Activated naive CD4-positive, alpha-beta T cell treated with anti-CD3 and anti-CD28 coated beads for 36 hours (primary cell): ENCODE measurements at places on chromosomes 1 and 21. TPM values are rescaled to one million over a fixed set of nuclear protein-coding genes. Genes with fewer than 3 reads are reported as not detected.

GRCh38 chr1:179968994-179969919 is 14.6 kb downstream of the CEP350 start:
- peaks cover 18% of the 10 kb centered on the region for H3K36me3 ChIP-seq
- peaks cover 53% of the 10 kb centered on the region for H3K4me1 ChIP-seq
- no peak overlapping the region for H3K27ac ChIP-seq
- no peaks in the 10 kb centered on the region for H3K27me3 ChIP-seq
- H3K4me3 ChIP-seq: no peak overlapping the region

DNA sequence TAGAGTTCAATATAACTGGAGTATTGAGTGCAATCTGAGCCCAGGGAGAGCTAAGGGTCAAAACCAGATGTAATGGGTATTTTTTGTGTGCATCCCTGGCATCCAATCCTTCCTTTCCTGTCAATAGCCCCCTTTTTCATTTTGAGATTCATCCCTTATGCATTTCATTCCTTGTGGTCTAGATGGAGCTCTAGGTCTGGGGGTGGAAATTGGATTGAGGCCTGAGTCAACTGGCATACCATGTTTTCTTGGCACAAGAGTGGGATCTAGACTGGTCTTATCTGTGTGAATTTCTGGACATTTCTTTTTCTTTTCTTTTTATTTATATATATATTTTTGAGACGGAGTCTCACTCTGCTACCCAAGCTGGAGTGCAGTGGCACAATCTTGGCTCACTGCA is 67.3 kb upstream of the RAB3GAP2 start:
- H3K4me1 ChIP-seq: no peaks in the 10 kb centered on the region
- no peaks in the 10 kb centered on the region for H3K27me3 ChIP-seq
- no peak overlapping the region for H3K4me3 ChIP-seq
- no peak for DNase-seq
- no peak overlapping the region for H3K27ac ChIP-seq

DNA sequence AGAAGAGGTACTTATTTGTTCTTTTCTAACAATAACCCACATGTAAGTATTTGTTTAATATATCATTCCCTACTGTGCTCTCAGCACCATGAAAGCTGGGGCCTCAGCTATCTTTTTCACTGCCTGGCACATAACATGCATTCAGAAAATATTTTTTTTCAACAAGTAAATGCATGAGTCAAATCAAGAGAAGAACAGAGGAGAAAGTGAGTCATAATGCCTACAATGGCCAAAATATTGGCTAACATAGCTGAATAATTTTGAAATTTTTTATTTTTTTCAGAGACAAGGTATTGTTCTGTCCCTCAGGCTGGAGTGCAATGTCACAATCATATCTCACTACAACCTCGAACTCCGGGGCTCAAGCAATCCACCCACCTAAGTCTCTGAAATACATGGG is 252.2 kb upstream of the ADAMTS5 start:
- H3K4me3 ChIP-seq: no peak overlapping the region
- no peaks in the 10 kb centered on the region for H3K36me3 ChIP-seq

The TRNAU1AP gene
- total RNA-seq: 39.4 TPM

DNA sequence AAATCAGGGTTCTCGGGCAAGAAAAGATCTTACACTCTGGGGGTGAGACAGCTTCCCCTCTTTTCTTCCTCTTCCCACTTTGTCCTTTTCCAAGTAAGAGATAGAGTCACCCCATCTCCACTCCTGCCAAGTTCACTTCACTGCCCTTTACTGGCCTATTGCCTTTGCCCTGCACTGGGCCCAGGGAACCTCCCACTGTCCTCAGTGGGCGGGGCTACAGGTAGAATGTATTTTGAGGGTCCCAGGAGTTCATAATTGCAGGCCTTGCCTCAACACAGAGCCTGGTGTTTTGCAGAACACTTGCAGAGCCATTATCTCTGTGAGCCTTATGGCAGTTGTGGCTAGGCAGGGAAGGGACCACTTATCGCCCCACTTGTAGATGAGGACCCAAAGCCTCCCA is 3.3 kb downstream of the AMPD2 start:
- no peak for DNase-seq
- peaks cover 10% of the 10 kb centered on the region for H3K36me3 ChIP-seq
- H3K4me1 ChIP-seq: peaks cover 38% of the 10 kb centered on the region
- peak overlapping the region; percentile 39 for H3K27ac ChIP-seq
- peak overlapping the region; percentile 18 for H3K4me3 ChIP-seq

DNA sequence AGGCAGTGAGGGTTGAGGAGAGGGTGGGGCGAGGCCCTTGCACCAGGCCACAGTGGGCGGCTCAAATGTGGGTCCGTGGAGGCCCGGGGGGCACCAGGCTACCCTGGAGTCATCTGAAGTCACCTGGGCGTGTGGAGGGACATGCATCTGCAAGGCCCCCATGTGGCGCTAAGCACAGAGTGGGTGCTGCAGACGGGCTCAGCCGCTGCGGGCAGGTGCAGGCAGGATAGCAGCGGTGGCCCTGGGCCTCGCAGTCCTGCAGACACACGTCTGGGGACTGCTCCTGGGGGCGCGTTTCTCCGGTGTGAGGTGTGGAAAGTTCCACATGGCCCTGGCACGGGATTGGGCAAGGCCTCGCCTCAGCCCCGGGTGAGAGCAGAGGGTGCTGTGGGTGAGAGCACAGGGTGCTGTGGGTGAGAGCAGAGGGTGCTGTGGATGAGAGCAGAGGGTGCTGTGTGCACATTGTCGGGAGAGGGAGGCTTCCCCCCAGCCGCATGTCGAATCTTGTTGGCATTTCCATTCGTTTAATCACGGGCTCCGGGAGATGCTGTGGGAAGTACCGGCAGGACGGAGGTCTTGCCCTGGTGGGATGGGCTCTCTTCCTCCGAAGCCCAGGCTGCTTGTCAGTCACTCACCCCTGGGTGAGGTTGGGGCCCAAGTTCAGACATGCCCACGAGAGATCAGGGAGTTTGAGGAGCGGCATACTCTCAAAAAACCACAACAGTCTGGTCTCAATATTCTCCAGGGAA is 46.5 kb downstream of the TP73 start:
- peaks cover 6% of the 10 kb centered on the region for H3K27me3 ChIP-seq
- H3K4me1 ChIP-seq: peaks cover 4% of the 10 kb centered on the region
- DNase-seq: no peak
- H3K27ac ChIP-seq: no peak overlapping the region

The CADM3 gene
- not detected for total RNA-seq

The RAB3B gene
- total RNA-seq: 0.10 TPM

The APOBEC4 gene
- not detected for total RNA-seq

GRCh38 chr1:54927472-54928240 is 40.7 kb upstream of the DHCR24 start:
- H3K36me3 ChIP-seq: no peaks in the 10 kb centered on the region
- no peaks in the 10 kb centered on the region for H3K4me1 ChIP-seq
- DNase-seq: no peak
- H3K4me3 ChIP-seq: no peak overlapping the region
- H3K27ac ChIP-seq: no peak overlapping the region
- peaks cover 6% of the 10 kb centered on the region for H3K27me3 ChIP-seq

The CHAF1B gene
- 30.5 TPM for total RNA-seq

- no peak overlapping the region for H3K27ac ChIP-seq
- no peaks in the 10 kb centered on the region for H3K4me1 ChIP-seq
These were observed 120.0 kb downstream of the NGF start for GRCh38 chr1:115218034-115218405.

The FAM72C gene
- total RNA-seq: 43.4 TPM

GRCh38 chr1:78339490-78339889 is 151.3 kb upstream of the PTGFR start:
- H3K36me3 ChIP-seq: no peaks in the 10 kb centered on the region
- no peak overlapping the region for H3K4me3 ChIP-seq
- H3K27ac ChIP-seq: no peak overlapping the region
- DNase-seq: no peak
- H3K4me1 ChIP-seq: no peaks in the 10 kb centered on the region
- H3K27me3 ChIP-seq: no peaks in the 10 kb centered on the region

The NR1I3 gene
- not detected for total RNA-seq

GRCh38 chr1:162939035-162939434 is 78.1 kb upstream of the CCDC190 start:
- no peak overlapping the region for H3K4me3 ChIP-seq
- DNase-seq: no peak
- H3K4me1 ChIP-seq: peaks cover 3% of the 10 kb centered on the region
- H3K36me3 ChIP-seq: no peaks in the 10 kb centered on the region
- no peak overlapping the region for H3K27ac ChIP-seq

DNA sequence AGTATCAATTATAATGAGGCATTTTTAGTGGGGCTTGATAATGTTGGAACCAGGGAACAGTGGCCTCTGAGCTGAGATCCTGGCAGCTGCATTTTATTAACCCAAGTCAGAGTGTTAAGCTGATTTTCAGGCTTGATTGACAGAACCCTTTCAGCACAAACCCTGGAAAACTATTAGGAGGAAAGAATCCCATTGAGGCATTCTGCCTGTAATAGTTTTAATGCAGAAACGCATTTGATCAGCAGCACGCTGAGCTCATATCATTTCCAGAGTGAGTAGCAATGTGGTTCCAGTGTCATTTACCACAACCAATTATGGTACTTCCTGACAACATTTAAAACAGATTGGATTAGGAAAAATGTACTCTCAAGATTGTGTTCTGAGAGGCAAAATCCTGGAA is 78.3 kb upstream of the BARHL2 start:
- no peak overlapping the region for H3K4me3 ChIP-seq
- no peaks in the 10 kb centered on the region for H3K36me3 ChIP-seq
- H3K4me1 ChIP-seq: no peaks in the 10 kb centered on the region

- no peak overlapping the region for H3K27ac ChIP-seq
- no peak for DNase-seq
- H3K4me1 ChIP-seq: no peaks in the 10 kb centered on the region
- H3K4me3 ChIP-seq: no peak overlapping the region
- H3K27me3 ChIP-seq: peaks cover 6% of the 10 kb centered on the region
- H3K36me3 ChIP-seq: no peaks in the 10 kb centered on the region
These were observed 184.9 kb downstream of the ZC3H11B start for GRCh38 chr1:219427989-219428388.

DNA sequence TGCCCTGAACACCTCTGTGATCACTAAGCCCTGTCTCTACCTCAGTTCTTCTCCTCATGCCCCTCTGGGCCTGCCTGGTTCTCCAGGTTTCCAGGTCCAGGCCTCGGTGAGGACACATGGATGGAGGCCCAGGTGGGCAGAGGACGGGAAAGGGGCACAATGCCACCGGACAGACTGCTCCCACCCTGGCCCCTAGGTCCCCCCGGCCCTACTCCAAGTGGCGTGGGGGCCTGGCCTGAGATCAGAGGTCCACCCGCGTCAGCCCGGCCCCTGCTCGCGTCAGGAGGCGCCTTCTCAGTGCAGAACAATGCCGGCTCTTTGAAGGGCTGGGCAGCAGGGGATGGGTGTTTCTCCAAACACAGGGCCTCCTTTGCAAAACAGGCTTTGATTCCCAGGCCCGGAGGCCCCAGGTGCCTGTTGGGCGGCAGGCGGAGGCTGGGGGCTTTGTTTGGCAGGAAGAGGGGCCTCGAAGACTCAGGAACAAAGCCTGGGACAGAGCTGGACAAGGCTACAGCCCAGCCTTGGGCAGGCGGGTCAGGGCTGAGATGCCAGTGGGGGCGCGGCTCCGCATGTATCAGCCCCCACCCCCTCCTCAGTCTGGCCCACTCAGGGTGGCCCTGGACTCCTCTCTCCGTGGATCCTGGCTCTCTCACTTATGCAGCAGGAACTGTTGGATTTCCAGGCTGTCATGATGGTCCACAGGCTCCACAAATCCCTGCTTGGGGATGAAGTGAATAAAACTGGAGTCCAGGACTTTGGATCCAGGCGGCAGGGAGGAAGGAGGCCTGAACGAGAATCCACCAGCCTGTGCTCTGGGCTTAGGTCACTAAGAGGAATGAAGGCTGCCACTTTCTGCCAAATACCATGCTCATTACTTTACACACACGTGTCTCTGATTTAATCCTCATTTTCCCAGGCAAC is 77.4 kb upstream of the SLC2A1 start:
- no peaks in the 10 kb centered on the region for H3K27me3 ChIP-seq
- H3K4me3 ChIP-seq: no peak overlapping the region
- peak overlapping the region; percentile 35 for H3K27ac ChIP-seq
- no peaks in the 10 kb centered on the region for H3K36me3 ChIP-seq

- no peaks in the 10 kb centered on the region for H3K36me3 ChIP-seq
- H3K4me1 ChIP-seq: peaks cover 36% of the 10 kb centered on the region
- H3K27ac ChIP-seq: peak within 1 kb of the TSS; percentile 90
- H3K27me3 ChIP-seq: peaks cover 10% of the 10 kb centered on the region
These were observed at the start of gene ILDR2 for GRCh38 chr1:166975361-166976129. Gene ILDR2, minus strand, starts transcription at chr1:166975540. Its CDS starts 272 bp downstream, at chr1:166975268.

DNA sequence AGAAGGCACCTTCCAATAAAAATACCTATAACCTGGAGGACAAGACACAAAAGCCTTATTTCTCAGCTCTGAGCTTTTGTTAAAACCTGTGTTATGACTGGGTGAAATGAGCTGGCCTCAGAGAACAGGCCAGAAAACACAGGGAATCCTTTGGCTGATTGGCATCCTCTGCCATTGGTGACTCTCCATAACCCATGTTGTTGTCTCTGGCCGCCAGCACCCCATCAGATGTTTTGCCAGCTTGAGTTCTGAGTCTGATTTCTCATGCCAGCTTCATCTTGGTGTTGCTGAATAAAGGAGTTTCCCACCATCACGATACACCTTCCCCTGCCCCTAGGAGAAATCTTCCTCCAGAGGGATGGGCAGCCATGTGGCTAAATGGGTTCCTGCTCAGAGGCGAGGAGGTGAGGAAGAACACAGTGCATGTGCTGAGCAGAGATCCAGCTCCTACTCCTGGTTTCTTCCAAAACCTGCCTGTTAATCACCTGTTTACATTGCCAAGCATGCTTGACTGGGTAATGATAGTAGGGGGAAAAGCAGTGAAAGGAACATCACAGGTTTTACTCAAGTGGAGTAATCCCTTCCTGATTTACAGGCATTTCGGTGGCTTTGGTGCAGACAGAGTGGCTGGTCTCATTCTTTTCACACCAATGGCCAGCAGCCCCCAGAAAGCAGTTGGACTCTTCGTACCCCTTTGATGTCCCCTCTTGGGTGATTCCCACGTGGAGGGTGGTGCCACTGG is 109.8 kb downstream of the ROR1 start:
- no peak for DNase-seq
- no peaks in the 10 kb centered on the region for H3K4me1 ChIP-seq
- no peaks in the 10 kb centered on the region for H3K27me3 ChIP-seq
- no peak overlapping the region for H3K4me3 ChIP-seq

DNA sequence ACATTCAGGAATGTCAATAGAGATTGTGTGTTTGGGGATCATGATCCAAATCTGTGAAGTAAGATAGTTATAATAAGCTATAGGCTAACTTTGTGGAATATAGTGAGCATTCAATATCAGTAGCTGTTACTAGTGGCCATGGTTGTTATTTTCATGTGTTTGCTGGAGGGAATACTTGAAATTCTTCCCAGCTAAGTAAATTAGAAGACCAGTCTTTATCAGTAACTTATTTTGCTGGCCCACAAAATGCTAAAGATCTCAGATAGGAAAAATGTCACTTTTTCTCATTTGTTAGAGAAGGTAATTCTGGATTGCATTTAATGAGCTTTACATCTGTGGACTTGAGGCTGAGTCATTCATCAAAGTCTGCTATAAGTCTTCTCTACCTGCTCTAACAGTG is 156.1 kb upstream of the LRRC7 start:
- H3K4me1 ChIP-seq: no peaks in the 10 kb centered on the region
- H3K27me3 ChIP-seq: no peaks in the 10 kb centered on the region
- no peak overlapping the region for H3K4me3 ChIP-seq
- H3K36me3 ChIP-seq: no peaks in the 10 kb centered on the region
- DNase-seq: no peak
